ENCODE measurements at places on chromosomes 2 and 18.

DNA sequence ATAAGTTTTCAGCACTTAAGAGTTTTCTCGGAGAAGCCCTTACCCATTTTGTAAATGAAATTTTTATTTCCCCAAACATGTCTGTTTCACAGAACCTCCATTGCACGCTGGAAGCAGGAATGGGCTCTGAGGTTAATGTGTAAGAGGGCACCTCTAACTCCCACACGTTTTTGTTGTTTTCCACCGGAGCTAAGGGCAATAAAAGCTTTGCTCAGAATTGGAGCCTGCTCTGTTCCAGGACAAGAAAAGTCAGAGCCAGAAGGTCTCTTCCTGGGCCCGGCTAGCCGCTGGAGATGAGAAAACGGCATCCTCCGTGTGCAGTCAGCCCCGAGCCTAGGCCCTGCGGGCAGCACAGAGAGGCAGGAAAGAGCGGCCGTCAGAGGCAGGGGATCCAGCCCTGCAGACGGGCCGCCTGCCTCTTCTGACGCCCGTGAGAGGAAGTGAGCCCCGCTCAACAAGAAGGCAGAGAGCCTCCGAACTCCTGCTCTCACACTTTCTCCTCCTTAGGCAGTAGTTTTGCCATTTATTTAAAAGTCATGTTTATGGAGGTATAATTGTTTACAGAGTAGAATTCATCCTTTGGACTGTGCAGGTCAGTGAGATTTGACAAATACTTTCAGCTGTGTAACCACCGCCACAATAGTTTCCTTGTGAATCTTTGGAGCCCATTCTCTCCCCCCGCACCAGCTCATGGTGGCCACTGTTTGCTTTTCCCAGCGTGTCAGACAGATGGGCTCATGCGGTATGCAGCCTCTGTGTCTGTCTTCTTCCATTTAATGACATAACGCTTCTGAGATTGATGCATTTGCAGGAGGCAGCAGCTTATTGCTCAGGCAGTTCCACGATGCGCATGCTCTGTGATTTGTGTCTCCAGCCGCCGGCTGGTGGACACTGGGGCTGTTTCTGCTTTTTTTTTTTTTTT, 117.3 kb downstream of the GALR1 start:
- DNase-seq: peak; percentile 54

GRCh38 chr2:234289834-234290590, 206.9 kb downstream of the ARL4C start:
- peak; percentile 82 for DNase-seq

- peak; percentile 43 for DNase-seq
These were observed 926 bp downstream of the SERPINB8 start for GRCh38 chr18:63970809-63971205.

DNA sequence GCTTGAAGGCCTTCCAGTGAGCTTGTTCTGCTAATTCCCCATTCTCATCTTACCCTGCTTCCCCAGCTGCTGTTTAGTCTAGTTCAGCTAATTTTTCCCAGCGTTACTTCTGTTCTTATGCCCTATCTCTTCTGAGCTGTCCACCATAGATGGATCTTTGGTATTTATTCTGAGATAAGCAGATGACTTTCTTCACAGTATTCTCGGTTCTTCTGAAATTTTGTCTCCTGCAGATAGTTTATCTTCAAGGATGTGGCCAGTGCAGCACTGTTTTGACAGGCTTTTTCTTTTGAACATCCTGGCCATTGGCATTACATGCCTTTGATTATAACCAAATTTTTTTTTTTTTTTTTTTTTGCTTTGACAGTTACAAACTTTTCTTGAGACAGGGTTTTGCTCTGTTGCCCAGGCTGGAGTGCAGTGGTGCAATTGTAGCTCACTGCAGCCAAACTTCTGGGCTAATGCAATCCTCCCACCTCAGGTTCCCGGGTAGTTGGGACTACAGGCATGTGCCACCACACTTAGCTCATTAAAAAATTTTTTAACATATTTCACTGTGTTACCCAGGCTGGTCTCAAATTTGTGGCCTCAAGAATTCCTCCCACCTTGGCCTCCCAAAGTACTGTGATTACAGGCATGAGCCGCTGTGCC, 134.2 kb downstream of the WDSUB1 start:
- no peak for DNase-seq

- peak; percentile 84 for DNase-seq
These were observed 39.5 kb upstream of the TACR1 start for GRCh38 chr2:75238670-75239330.

DNA sequence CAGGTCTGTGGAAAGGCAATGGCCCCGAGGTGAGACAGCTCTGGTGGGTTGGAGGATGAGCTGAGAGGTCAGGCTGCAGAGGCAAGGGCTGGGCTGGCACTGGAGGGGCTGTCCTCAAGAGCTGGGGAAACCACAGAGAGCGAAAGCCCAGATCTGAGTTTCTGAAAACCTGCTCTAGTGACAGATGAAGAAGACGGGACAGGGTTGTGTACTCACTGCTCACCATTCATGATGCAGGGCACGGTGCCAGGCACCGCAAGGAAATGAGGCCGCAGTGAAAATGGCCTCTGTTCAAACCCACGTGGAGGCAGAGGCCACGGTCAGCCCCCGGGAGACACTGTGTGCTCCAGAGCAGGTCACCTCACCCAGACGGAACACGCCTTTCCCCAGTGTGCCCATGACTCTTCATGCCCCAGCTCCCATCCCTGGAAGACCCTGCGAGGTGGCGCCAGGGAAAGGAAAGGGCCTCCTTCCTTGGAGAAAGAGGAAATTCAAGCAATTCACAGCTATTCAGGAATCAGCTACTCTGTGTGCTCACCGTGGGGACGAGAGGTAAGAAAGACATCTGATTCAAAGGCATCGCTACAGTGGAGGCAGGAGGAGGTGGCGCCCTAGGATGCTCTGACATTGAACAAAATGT, 24.3 kb upstream of the ID2 start:
- DNase-seq: no peak

DNA sequence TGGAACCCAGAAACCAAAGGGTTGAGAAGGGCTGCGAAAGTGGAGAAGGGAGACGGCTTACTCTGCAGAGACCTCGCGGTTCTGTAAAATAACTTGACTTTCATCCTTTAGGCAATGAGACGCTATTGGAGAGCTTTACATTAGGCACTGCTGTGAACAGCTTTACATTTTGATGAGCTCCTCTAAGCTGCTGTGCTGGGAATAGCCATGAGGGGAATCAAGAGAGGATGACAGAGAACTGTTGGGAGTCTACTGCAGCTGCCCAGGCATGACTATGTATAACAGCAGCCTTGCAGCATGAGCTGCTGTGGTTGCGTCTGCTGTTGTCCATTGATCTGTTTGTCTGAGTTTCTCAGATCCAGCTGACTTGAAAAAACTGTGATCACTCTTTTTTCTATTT, 310.8 kb upstream of the MAP2 start:
- DNase-seq: no peak

DNA sequence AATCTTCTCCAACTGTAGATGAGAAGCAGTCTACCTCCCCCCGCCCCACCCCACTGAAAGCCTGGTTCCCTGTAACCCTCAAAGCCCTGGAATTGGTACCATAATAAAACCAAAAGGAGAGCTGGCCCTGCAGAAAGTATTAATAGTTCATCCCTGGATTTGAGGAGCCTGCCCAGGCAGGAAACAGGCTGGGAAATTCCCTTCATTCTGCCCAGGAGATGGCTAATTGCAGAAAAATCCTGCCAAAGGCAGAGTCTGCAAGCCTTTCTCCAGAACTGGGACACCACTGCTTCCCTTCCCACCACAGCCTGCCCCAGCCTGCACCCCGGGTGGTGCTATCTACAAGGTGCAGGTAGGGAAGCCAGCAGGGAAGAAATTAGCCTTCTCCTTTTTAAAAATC, 16.3 kb downstream of the GKN2 start:
- peak; percentile 74 for DNase-seq

GRCh38 chr2:105580870-105581554, 163.7 kb upstream of the NCK2 start:
- DNase-seq: no peak

- DNase-seq: no peak
These were observed 752.8 kb upstream of the CELF4 start for GRCh38 chr18:38318416-38318815.

- no peak for DNase-seq
These were observed 317.0 kb upstream of the MYT1L start for GRCh38 chr2:2648094-2648493.

GRCh38 chr2:163984986-163985385, 249.2 kb upstream of the FIGN start:
- DNase-seq: no peak

GRCh38 chr2:102130647-102130991, 11.9 kb upstream of the IL1R1 start:
- no peak for DNase-seq

DNA sequence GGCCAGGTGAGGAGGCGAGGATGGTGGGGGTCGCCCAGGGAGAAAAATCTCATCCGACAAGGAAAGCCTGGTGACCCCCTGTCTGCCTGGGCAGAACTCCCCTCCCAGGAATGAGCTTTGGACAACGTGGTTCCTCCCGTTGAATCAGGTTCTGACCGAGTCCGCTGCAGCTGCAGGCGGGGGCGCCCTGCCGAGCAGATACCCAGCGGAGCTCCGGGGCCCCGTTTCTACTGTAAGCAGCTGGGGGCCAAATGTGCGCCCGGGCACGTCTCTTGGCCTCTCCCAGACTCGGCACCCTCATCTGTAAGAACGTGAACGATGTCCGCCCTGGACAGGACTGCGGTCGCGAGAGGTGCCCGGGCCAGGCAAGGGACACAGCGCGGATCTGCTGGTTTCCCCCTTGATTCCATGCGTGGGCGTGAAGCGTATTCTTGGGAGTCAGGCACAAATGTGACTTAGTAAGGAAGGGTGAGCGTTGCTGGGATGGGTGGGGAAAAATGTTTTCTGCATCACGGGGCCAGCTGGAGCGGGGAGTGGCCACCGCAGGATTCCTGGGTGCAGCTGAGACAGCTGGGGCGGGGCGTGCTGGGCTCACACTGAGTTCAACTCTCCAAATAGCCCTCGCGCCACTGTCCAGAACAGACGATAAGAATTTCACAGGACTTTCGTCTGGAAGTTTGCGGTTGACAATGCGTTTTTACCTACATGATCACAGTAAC, 20.2 kb upstream of the TUBB6 start:
- DNase-seq: peak; percentile 84

DNA sequence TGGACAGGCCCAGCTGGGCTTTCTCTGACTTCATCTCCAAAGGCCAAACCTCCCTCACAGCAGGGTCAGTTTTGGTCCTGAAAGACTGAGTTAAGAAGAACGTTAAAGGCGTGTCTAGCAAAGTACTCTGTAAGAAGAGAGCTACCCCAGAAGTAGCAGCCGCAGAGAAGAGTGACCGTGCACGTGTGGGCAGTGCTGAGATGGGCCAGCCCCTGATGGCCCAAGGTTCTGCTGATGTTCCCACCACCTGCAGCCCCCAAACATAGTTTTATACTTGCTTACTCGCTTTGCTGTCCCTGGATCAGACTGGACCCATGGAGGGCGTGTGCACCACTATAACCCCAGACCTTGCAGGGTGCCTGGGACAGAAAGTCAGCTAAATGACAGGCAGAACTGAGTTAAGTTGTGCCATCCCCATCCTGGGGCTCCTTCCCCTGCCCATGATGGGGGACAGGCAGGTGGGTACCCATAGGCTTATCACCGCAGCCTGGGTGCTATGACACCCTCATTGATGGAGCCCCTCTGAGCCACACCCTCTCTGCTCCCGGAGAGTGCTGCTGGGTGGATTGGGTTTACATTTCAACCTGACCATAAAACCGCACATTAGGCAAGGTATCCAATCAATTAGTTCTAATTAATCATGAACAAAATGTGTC, 367.3 kb upstream of the HS6ST1 start:
- DNase-seq: no peak

GRCh38 chr2:157592374-157592773, 36.3 kb downstream of the ACVR1C start:
- DNase-seq: no peak

DNA sequence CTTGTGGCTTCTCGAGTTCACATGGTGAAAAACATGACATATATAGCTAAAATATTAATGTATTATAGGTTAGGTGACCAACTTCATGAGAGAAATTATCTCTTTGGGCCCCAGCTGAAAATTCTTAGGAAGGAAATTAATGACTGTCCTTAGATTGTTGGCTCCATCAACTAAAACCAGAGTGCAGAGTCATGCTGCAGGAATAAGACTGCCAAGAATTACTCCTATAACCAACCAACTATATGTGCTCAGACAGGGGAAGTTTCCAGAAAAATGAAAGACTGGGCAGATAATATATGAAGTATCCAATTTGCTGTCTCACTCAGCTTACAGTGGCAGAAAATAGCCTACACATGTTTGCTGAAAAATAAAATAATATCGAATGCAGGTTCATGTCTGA, 71.0 kb upstream of the TMEFF2 start:
- peak; percentile 47 for DNase-seq

DNA sequence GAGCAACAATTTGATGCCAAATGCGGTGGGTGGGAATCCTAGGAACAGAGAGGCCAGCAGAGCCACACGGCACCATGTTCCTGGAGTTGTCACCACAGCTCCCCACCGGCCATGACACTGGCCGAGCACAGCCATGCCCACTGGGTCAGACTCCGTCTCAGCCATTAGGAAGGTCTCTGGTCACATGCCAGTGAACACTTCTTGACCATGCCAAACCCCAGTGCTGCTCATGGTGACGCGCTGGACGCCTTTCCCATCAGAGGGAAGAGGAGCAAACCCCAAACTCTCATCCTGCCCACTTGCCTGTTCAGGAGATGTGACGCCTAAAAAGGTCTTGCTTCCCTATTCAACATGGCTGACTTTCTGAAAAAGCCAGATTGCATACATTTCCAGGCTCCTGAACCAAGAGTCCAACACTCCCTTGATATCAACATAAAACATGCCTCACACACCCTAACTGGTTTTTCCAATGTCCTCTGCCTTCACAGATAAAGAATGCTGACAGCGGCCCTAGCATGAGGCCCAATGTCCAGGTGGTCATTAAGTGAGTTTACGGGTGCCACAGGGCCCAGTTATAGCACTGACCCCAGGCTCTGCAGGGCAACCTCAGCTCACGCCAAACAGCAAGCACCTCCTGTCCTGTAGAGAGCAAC, 31.9 kb downstream of the TFCP2L1 start:
- no peak for DNase-seq

- no peak for DNase-seq
These were observed 18.4 kb downstream of the HS1BP3 start for GRCh38 chr2:20632446-20632990.
